ENCODE measurements at places on chromosomes 3 and 15.

DNA sequence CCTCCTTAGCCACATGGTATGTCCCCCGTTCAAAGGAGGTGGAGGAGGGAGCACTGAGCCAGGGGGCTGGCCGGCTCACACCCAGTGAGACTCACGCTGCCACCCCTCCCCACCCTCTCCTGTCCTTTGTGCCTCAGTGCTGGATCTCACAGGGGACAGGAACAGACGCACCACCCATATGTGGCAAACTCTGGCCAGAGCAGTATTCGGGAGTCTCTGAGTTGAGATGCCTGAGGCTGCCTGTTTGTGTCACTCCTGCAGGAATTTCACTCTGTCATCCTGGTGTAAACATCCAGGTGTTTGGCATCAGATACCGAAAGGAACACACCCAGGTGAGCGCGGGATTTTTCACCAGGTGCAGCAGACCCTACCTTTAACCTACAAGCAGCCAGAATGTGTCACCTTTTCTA, 25.7 kb downstream of the RGMA start:
- no peak for DNase-seq

DNA sequence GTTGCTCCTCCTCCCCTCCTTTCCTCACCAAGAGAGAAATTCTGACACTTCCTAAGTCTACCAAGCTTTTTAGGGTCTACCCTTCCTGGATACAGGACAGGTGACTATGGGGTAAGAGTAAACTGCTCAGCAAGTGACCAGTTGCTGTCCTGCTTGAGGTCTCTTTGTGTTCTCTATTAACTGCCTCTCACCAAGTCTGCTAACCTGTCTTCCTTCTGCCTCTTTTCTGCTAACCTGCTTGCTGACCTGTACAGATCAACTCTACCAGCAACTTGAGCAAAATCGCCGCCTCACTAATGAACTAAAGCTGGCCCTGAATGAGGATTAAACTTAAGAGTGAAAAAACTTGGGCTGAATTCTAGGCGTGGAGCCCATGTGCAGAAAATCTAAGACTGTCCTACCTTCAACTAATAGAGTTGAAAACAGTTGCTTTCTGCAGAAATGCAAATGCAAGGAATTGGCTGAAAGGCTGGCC, 27.1 kb downstream of the TPM1 start:
- DNase-seq, result no peak

- DNase-seq, result no peak
Observed at GRCh38 chr15:26051761-26052675, 188.9 kb upstream of the ATP10A start.

- DNase-seq, result no peak
Observed at GRCh38 chr15:61715082-61715481, 345.2 kb downstream of the VPS13C start.

- no peak for DNase-seq
Observed at GRCh38 chr15:27095886-27096624, 125.1 kb downstream of the GABRG3 start.

DNA sequence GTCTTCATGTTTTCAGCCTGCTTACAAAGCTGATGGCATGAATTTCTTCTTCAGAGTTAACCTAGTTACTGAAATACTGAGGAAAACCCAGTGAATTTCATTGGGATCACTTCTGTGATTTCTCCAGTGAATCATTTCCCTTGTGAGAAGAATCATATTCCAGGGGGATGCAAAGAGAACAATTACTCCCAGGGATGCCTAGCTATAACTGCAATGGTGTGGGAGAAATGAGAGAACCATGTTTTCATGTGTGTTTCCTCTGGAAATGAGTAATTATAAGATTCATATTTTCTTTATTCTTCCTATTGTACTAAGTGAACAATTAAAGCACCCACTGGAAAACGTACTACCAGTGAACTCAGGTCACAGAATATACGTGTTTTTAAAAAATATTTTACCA, 485.4 kb downstream of the GRM7 start:
- no peak for DNase-seq

- DNase-seq, result no peak
Observed at GRCh38 chr15:83794209-83794608, 140.3 kb downstream of the ADAMTSL3 start.

- DNase-seq, result peak; percentile 53
Observed at GRCh38 chr3:129282727-129283327, 4.2 kb downstream of the HMCES start.

- no peak for DNase-seq
Observed at GRCh38 chr3:47849699-47850563, 47.0 kb downstream of the DHX30 start.

DNA sequence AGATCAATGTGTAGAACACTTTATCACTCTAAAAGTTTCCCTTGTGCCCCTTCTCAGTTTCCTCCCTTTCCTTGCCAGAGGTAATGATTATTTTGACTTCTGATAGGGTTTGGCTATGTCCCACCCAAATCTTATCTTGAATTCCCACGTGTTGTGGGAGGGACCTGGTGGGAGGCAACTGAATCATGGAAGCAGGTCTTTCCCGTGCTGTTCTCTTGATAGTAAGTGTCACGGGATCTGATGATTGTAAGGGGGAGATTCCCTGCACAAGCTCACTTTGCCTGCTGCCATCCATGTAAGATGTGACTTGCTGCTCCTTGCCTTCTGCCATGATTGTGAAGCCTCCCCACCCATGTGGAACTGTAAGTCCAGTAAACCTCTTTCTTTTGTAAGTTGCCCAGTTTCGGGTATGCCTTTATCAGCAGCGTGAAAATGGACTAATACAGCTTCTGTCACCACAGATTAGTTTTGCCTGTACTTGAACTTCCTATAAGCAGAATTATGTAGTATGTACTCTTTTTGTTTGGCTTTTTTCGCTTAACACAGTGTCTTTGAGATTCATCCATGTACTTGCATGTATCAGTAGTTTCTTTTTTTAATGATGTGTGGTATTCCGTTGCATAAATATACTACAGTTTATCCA, 7.2 kb downstream of the FEM1B start:
- DNase-seq, result no peak

DNA sequence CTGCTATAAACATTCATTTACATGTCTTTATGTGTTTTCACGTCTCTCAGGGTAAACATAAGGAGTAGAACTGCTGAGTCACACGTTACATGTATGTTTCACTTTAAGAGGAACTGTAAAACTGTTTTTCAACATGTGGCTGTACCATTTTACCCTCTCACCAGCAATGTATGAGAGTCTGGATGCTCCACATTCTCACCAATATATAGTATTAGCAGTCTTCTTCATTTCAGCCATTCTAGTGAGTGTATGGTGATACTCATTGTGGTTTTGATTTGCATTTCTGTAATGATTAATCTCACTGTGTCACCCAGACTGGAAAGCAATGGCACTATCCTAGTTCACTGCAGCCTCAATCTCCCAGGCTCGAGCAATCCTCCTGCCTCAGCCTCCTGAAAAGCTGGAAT, 37.1 kb downstream of the PHC3 start:
- no peak for DNase-seq

- no peak for DNase-seq
Observed at GRCh38 chr15:66939451-66940023, 125.9 kb upstream of the SMAD3 start.

DNA sequence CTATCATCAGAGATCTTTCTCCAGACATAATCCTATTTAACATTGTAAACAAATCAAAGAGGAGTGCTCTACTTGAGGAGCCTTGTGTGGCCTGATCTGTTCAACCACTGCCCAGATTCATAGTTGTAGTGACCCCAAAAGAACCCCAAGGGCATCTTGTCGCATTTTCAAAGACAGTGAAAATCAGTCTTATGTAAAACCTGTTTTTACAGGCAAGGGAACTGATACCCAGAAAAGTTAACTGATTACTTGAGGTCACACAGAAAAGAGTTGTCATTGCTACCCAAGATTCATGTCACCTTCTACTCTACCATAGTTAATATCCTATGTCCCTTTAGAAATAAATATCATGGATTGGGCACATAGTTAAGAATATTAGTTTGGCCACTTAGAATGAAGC, 40.5 kb upstream of the ARPP21 start:
- no peak for DNase-seq

GRCh38 chr3:76679541-76679940, 360.4 kb upstream of the ROBO2 start:
- DNase-seq, result no peak

GRCh38 chr3:32302601-32303398, 64.3 kb downstream of the CMTM8 start:
- DNase-seq, result no peak

DNA sequence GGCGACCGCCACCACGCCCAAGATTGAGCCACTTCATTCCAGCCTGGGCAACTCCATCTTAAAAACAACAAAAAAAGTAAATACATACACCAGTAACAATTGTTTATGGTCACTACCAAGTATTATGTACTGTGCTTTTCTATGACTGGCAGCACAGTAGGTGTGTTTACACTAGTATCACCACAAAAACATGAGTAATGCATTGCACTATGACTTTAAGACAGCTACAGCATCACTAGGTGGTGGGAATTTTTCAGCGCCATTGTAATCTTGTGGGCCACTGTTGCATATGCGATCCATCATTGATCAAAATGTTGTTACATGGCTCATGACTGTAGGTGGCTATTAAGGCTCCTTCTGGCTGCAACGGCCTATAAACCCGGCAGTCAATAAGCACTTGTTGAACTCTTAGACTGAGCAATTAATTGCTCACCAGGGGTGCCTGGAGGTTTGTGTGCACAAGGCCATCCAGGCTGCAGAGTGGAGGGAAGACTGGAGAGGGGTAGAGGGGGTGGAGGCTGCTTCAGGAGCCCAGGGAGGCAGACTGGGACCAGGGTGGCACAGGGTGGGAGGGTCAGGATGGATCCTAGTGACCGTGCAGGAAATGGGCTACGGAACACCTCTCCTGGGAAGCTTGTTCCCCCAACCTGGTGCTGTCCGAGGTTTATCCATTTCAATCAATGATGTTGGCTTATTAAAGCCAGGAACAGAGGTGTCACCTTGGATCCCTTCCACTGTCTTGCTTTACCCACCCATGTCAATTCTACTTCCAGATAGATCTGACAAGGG, 17.9 kb upstream of the COPG1 start:
- DNase-seq, result no peak

GRCh38 chr3:35849963-35850362, 210.6 kb downstream of the ARPP21 start:
- DNase-seq, result no peak

DNA sequence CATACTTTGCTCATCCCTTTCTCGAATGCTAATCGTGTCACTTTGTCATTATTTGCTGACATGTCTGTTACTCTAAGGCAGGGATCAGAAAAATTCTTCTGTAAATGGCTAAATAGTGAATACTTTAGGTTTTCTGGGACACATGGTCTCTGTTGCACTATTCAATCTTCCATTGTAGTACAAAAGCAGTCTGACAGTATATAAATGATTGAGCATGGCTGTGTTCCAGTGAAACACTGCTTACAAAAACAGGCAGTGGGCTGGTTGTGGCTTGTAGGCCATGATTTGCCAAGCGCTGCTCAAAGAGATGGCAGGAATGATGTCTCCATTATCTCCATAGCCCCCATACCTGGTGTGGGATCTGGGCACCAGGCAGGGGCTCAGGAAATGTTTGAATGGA, 45.6 kb downstream of the TMEM266 start:
- DNase-seq, result no peak

GRCh38 chr3:66904831-66905493, 93.1 kb upstream of the KBTBD8 start:
- DNase-seq, result no peak

- DNase-seq, result no peak
Observed at GRCh38 chr15:85607141-85607806, 187.5 kb downstream of the KLHL25 start.

DNA sequence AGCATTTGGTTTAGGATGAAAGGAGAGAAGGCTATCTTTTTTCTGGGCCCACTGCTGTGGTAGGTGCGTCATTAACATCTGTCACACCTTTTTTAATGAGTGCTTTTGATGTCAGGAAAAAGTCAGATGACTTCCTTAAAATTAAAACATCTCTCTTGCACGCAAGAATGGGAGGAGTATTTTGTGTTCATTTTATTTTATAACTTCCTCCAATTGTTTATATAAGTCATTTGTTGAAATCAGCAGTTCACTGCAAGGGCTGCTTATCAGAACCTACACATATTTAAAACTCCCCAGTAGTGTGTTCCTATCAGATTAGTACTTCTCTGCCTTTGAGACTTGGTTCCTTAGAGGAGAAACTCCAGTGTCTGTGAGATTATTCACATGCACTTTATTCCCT, 143.8 kb downstream of the NEO1 start:
- no peak for DNase-seq

DNA sequence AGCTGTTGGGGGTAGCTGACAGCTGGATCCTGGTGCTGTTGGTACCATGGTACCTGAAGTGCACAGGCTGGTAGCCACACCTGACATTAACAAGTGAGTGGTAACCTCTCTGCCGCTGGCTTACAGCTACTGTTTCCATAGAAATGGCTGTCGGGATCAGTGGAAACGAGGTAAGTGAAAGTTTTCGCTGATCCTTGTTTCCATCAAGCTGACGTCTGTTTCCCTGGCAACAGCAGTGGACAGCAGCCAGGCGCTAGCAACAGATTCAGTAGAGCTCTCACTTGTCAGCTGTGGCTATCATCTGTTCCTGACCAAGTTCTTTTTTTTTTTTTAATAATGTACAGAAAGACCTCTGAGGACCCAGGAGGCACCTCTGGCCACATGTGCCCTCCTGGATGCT, 166.2 kb downstream of the CHDH start:
- DNase-seq, result no peak

GRCh38 chr15:84750583-84751092, 2.2 kb downstream of the ZNF592 start:
- peak; percentile 19 for DNase-seq

GRCh38 chr15:30882849-30883433, 20.8 kb upstream of the FAN1 start:
- DNase-seq, result no peak

- no peak for DNase-seq
Observed at GRCh38 chr3:134357261-134357913, 16.9 kb downstream of the AMOTL2 start.

DNA sequence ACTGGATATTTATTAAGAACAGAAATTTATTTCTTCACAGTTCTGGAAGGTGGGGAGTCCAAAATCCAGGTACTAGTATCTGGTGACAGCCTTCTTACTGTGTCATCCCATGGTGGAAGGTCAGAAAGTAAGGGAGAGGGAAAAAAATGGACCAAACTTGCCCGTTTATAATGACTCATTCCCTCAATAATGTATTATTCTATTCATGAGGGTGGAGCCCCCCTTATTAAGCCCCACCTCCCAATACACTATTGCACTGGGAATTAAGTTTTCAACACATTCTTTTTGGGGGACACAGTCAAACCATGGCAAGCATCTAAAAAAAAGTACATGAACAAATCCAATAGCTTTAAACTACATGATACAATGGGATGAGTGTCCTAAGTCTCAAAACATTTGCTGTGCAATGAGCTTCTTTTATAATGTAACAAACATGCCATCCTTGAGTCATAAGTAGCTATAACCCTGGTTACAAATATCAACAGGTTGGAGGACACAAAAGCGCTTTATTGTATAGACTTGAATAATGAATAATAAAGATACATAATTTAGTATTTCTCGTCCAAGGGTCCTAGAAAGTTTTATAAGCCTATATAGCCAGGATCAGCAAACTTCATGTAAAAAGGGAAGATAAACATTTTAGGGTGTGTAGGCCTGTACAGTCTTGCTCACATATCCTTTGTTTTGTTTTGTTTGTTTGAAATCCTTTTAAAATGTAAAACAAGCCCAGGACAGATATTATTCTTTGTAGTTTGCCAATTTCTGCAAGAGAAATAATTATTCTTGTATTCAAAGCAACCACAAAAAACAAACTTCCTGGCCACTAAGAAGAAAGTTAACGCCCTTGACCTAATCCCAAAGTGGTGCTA, 160.6 kb upstream of the RAP2B start:
- no peak for DNase-seq

All from CD4-positive, alpha-beta T cell treated with Interferon alpha-2 for 1 hour (primary cell).